Stimulated activated CD8-positive, alpha-beta memory T cell treated with anti-CD3 and anti-CD28 coated beads, Interleukin-15, amount 100 ng/mL, for 4 hours (primary cell): ENCODE measurements at places on chromosomes 3 and 15.

DNA sequence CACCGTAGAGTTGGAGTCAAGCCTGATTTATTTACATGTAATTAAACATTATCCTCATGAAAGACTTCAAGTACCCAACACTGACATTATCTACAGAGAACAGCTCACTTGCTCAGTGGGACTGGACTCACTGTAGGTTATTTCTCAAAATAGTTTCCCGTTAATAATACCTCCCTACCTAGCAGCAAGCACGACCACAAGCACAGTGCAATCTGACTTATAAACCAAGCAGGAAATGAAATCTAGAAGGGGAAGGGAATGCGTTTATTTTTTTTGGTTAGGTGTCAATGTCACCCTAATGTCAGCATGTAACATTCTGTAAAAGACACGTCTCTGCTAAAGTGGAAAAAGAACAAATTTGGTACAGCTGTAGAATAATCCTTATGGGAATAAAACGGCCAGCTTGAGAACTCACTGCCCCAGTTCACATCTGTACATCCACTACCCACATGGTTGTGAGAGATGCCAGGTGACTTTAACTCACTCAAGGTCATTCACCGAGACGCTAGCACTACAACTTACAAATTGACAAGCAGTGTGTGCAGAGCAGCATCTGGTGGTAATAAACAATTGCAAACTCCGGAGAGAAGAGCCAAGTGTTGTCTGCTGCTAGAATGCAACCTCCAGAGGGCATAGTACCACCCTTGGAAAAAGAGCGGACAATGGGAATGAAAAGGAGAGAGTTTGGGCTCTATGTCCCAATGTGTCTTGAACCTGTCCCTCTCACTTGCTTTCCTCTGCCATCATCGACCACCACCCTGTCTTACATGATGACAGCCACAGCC lies 242.5 kb downstream of the CADPS start:
- DNase-seq = no peak

DNA sequence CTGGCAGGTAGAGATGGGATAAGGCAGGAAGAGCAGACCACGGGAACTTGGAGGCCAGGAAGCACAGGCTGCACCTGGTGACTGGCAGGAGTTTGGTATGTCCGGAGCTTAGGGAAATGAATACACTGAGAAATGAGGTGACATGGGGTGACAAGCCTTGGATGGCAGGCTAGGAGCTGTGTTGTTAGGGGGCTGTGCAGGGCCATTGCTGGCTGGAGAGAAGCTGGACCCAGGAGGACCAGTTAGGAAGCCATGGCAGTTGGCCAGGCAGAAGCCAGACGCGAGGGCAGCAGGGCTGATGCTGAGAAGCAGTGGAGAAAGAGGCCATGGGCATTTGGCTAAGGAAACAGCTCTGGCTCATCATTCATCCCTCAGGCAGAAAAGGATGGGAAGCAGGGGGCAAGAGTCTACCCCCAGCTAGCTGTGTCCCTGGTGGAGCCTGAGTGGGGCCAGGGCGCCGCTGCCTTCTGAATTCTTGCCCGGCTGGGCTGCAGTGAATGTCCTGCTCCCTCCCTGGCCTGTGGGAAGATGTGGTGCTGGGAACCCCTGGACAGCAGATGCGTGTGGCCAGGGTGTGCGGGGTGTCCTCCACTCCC lies 255.8 kb downstream of the FAM43A start:
- DNase-seq = no peak

DNA sequence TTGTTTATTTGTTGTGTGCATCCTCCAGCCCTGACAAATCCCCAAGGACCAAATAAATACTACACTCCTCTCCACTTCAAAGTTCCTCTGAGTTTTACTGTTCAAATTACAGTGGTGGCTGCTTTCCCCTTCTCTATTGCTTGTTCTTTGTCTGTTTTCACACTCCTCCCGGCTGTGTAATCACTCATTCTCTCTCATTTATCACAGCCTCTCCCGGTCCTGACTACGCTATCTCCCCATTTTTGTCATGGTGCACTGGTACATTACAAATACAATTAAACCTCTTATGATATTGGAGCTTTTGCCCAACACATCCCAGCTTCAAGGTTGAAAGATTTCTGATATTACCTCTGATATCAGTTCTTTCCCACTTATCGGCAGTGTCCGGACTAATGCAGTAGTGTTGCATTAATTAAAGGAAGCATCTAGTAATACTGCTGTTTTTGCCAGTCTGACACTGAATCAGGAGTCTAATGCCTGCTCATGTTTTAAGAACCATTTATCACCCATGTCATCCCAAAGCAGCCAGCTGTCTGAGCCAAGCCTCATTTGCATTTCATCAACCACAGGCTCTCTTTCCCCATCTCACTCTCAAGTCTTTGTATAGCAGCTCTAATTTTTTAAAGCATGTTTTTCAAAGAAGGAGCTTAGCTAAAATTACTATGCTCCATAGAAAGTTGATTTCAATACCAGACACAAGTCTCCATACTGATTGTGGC lies 740.5 kb downstream of the ROBO2 start:
- no peak for DNase-seq

DNA sequence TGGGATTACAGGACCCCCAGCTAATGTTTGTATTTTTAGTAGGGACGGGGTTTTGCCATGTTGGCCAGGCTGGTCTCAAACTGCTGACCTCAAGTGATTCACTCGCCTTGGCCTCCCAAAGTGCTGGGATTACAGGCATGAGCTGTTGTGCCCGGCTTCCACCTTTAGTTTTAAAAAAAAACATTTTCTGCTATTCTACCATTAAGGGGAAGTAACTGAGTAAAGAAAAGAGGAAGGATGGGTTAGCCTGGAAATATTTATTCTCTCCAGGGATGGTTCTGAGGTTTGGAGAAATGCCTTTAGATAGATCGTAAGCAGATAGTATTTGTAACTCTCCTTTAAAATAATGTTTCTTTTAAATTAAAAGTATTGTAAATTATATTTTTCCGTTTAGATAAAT lies 3.1 kb downstream of the AP4E1 start:
- no peak for DNase-seq

- DNase-seq = no peak
These were observed 25.9 kb downstream of the TMCC1 start for GRCh38 chr3:129867506-129868124.
